Skeletal muscle tissue (tissue), 5 donors: ENCODE measurements at places on chromosomes 6 and 20. TPM values are rescaled to one million over a fixed set of nuclear protein-coding genes. Genes with fewer than 3 reads are reported as not detected.

Gene GABRR1
- 0.52 TPM for total RNA-seq

Gene MYCT1
- total RNA-seq = 12.0 TPM

Gene ELOVL5
- 30.3 TPM for total RNA-seq

Gene GSTA1
- not detected for total RNA-seq

Gene FKBP1C
- total RNA-seq = not detected

Gene ESR1
- 1.0 TPM for total RNA-seq

Gene RAB32
- total RNA-seq = 35.5 TPM

Gene CALHM4
- total RNA-seq = not detected

Gene SLC17A3
- not detected for total RNA-seq

Gene LRRC73
- total RNA-seq = 0.52 TPM

Gene TMC2
- total RNA-seq = not detected

Gene RIN2
- total RNA-seq = 27.1 TPM

Gene FLOT1
- total RNA-seq = 44.9 TPM

Gene C20orf202
- 0.52 TPM for total RNA-seq

Gene JPH2
- total RNA-seq = 85.1 TPM

Gene HLA-DQB2
- total RNA-seq = not detected

Gene C6orf15
- not detected for total RNA-seq

Gene AIF1
- 19.8 TPM for total RNA-seq

Gene ZNF322
- 17.2 TPM for total RNA-seq

Gene FAM8A1
- 18.3 TPM for total RNA-seq

Gene STX7
- total RNA-seq = 10.4 TPM

Gene CCN6
- total RNA-seq = not detected

Gene SFT2D1
- total RNA-seq = 20.9 TPM

Gene GRM1
- total RNA-seq = under 0.01 TPM

Gene C20orf141
- total RNA-seq = not detected

Gene PCED1A
- total RNA-seq = 9.4 TPM

Gene ZNF217
- 8.4 TPM for total RNA-seq

Gene LHFPL5
- total RNA-seq = not detected

Gene FAM217B
- 7.3 TPM for total RNA-seq

Gene PGK2
- total RNA-seq = not detected
